ENCODE measurements at places on chromosomes 7 and 10.

- no peak for DNase-seq
Observed at GRCh38 chr7:151436446-151437158, 3.3 kb downstream of the CRYGN start.

DNA sequence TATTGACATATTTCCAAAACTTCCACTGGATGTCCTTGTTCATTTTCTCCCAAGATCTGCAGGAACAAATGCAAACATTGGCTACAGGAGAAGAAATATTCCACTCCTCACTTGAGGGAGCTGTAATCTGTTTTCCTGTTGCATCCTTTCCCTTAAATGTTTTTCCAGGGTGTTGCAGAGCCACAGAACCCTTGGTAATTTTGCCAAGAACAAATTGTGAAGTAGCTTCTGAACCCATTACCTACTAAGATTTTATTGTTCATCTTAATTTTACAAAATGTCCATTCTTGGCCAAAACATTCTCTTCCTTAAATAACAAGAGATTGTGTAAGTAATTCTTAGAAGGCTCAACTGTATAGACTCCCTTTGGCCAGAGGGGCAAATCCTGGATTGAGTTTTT, 177.0 kb downstream of the GNAT3 start:
- no peak for DNase-seq

- peak; percentile 84 for DNase-seq
Observed at GRCh38 chr10:121002586-121003205, 151.5 kb downstream of the WDR11 start.

DNA sequence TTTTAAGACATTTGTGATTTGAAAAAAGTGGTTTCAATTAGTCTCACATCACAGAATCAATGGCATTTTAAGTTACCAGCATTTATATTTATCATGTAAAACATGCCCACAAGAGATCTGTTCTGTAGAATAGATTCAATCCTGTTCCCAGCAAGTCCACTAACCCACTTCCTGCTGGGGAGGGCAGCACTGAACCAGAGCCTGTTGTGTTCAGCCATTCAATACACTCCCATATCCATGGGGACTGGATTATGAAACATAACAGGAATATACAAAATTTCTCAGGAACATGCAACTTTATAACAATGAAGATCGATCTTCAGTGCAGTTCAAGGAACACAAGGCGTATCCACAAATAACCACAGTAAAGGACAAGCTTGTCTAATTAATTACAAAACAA, 24.4 kb upstream of the ANK3 start:
- no peak for DNase-seq

DNA sequence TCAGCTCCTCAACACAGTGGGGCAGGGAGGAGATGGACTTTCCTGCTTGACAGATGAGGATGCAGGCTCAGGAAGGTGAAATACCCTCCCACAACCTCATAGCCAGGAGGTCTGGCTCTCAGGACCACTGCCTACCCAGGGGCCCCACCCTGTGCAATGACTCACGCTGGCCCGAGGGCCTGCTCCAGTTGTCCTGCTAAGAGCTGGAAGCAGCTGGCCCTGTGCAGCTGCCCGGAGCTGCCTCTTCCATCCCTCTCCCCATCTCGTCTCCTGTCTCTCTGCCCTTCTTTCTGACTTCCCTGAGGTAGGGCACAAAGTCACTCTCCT, 123.9 kb downstream of the ZMIZ1 start:
- DNase-seq, result no peak

- no peak for DNase-seq
Observed at GRCh38 chr10:4250587-4250887, 465.5 kb upstream of the KLF6 start.
